ENCODE measurements at places on chromosomes 11 and 22. TPM values are rescaled to one million over a fixed set of nuclear protein-coding genes. Genes with fewer than 3 reads are reported as not detected.

- DNase-seq: no peak
Measured at GRCh38 chr11:113059548-113059947, 98.3 kb downstream of the NCAM1 start.

- no peak for DNase-seq
Measured at GRCh38 chr11:4368286-4368685, at the start of gene OR52B4. Gene OR52B4 (minus strand): TSS chr11:4368386. CDS start chr11:4368295, 91 bp downstream.

DNA sequence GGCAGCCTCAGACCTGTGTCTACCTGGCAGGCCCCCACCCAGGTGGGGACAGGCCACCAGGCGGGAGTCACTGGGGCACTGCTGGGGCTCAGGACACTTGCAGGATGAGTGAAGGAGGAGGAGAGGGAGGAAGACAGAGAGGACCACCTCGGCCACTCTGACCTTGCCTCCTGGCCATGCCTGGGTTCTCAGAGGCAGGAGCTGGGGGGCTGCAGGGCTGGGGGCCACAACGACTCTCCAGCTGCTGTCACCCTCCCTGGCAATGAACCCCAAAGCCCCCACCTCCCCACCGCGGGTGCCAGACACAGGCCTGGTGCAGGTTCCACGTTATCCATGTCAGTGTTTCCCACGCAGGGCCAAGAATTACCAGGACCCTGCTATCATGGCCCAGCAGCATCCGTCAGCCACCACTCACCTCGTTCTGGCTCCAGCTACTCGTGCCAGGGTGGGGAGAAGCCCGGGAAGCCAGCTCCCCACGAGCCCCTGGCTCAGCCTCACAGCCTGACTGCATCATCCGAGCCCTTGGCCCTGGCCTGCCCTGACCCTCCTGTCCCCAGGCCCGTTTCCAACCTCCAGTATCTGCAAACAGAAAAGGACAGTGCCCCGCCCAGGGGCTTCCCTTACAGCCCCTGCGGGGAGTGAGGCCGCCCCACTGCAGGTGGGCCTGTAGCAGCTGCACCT is 62.4 kb downstream of the BRD1 start:
- no peak for DNase-seq

DNA sequence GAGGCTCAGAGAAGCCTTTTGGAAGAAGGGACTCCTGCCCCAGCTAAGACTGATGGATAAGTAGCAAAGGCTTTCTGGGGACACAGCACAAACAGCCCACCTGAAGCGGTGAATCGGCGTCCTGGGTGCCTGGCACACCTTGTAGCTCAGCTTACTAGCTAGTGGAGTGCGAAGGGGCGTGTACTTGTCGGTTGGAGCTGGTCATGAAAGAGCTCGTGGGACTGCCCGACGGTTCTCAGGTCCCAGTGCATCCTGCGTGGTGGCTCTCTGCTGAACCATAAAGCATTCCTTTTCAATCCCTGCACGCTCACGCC is 690 bp upstream of the UVRAG start:
- no peak for DNase-seq

DNA sequence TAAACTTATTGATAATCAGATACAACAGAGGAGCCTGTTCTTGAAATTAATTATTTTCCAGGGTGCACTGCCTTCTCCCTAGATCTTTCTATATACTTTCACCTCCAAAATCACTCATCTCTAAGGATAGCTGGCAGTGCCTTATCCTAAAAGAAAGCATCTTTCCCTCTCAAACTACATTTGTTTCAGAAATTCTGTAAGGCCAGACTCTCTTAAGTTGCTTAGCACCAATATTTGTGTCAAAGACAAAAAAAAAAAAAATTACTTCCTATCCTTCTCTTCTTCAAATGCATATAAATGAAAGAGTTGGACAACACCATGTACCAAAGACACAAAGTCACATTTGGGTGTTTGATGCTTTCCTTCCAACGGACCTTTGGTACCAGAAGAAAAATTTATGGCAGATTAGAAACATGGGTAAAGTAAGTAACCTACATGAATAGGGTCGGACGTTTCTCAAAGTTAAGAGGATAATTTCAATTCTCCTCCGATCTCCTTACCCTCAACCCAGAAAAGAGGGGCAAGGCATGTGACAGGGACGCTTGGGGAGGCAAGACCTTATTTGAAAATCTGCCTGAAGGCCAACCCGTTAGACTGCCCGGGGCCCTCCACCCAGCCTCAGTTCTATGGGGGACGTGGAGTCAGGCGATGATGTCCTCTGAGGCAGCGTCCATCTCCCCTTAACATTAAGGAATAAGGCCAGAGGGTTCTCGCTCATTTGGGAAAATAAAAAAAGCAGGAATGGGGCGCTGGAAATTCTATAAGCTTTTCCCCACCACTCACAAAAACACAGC is 66.3 kb downstream of the ETS1 start:
- no peak for DNase-seq

- peak; percentile 43 for DNase-seq
Measured at GRCh38 chr11:1072116-1072820, 2.4 kb upstream of the MUC2 start.

GRCh38 chr11:116791002-116791812 is 472 bp downstream of the APOA5 start:
- peak; percentile 29 for DNase-seq

GRCh38 chr11:1121331-1121812 is 36.4 kb upstream of the MUC5AC start:
- no peak for DNase-seq

Gene TECTA
- total RNA-seq: 0.06 TPM

Gene KLHL35
- total RNA-seq: not detected

Gene VWCE
- total RNA-seq: 0.35 TPM

Gene KRTAP5-2
- not detected for total RNA-seq

Gene C11orf16
- not detected for total RNA-seq
